Mesangial cell (primary cell): ENCODE measurements at places on chromosomes 2 and 18. TPM values are rescaled to one million over a fixed set of nuclear protein-coding genes. Genes with fewer than 3 reads are reported as not detected.

The SCN1A gene
- not detected in 2 replicates for total RNA-seq

The KLHL30 gene
- 0.16 and 5.5 TPM in 2 replicates for total RNA-seq

The LYG1 gene
- 0.51 TPM in 1 of 2 replicates, not detected in the other for total RNA-seq

The COL4A3 gene
- under 0.01 and 0.76 TPM in 2 replicates for total RNA-seq

The MSH6 gene
- total RNA-seq: 23.7 and 44.0 TPM in 2 replicates

The IL1R1 gene
- 10.3 and 36.4 TPM in 2 replicates for total RNA-seq

The CCBE1 gene
- total RNA-seq: 5.1 and 14.0 TPM in 2 replicates

The DPP10 gene
- total RNA-seq: 0.13 TPM in 1 of 2 replicates, not detected in the other

The TRPM8 gene
- 0.33 and 0.38 TPM in 2 replicates for total RNA-seq
